Stimulated activated CD8-positive, alpha-beta memory T cell treated with anti-CD3 and anti-CD28 coated beads, Interleukin-2, amount 100 ng/mL, for 48 hours (primary cell): ENCODE measurements at places on chromosomes 11 and 22.

- no peak for DNase-seq
These were observed 10.1 kb upstream of the GRIK4 start for GRCh38 chr11:120501440-120501839.

- DNase-seq: no peak
These were observed 147.5 kb downstream of the CRYBB2 start for GRCh38 chr22:25366876-25367466.

- peak; percentile 35 for DNase-seq
These were observed 38.5 kb upstream of the CYP2D6 start for GRCh38 chr22:42169055-42169469.

DNA sequence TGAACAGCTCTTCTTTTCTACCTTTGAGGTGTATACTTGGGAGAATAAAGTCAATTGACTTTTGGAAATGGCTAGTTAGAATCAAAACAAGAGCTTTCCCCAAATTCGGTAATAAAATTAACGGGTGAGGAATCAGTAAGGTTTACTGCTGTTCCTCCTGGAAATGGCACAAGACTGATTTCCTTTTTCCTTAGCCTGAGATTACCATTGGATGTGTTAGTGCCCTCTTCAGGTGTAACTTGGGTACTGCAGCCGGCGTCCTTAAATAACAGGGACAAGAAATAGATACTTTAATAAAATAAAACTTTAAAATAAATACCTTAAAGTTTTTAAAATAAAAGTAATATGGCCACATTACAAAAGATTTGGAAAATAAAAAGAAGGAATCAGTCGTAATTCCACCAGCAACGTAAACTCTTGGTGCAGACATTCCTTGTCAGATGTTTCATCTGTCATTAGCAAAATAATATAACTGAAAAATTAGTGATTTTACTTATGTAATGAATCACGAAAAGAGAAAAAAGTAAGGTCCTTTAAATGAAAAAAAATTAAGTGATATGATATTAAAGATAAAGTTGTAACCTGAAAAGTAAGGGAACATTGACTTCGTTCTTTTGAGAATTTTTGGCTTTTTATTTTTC lies 29.7 kb downstream of the ZFTA start:
- DNase-seq: peak; percentile 49

GRCh38 chr11:94926698-94927237 lies 46.6 kb downstream of the CWC15 start:
- no peak for DNase-seq

DNA sequence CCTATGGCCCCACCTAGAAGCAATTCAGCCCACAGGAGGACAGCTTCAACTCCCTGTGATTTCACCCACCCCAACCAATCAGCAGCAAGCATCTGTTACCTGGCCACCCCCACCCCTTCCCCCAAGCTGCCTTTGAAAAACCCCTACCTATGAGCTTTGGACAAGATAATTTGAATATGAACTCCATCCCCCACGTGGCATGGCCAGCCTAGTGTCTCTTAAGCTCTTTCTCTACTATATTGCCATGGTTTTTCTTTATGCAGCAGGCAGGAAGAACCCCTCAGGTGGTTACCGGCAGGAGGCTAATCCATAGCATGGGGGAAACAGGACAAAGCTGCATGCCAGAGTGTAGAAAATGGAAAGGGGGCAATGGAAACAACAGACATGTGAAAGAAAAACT lies 29.0 kb downstream of the CTSC start:
- DNase-seq: no peak

DNA sequence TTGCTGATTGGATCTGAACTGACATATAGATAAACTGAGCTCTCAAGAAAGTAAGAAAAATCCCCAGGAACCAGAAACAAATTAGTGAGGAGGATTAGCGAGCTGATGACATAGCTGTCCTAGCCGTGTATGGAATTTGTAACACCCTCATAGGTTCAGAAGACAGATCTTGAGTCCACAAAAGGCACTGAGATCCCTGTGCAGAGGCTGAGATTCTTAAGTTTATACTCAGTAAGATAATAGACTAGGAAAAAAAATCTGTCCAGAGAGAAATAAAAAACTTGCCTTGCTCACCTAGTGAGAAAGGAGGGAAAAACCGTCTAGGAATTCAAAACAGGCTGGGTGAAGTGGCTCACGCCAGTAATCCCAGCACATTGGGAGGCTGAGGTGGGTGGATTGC lies 4.6 kb downstream of the NUMA1 start:
- no peak for DNase-seq
